ENCODE measurements at places on chromosomes 6 and 20.

DNA sequence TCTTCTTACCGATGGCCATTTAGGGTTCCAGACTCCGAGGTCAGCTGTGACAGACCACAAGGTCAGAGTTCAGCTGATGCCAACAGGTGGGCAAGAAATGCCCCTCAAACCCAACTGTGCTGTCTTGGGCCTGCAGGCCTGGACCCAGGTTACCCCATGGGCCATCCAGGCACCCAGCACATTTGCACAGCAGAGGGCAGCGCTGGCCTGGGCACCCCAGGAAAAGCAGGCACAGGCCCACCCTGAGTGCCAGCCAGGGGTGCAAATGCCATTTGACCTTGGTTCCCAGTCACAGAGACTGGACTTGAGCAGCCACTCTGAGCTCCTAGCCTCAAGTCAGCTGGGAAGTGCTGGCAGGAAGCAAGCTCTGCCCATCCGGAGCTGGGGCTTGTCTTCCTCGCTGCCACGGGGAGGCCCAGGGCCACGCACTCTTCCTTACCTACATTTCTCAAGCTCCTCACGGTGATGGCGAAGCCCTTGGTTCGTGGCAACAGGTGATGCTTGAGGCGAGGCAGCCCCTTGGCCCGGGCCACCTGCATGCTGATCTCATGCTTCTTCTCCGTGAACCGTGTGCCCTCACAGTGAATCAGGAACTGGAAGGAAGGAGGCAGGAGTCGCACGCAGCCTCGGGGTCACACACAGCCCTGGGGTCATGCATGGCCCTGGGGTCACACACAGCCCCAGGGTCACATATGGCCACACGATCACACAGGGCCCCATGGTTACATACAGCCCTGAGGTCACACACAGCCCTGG, 120.8 kb downstream of the AGPAT4 start:
- no peak for DNase-seq

DNA sequence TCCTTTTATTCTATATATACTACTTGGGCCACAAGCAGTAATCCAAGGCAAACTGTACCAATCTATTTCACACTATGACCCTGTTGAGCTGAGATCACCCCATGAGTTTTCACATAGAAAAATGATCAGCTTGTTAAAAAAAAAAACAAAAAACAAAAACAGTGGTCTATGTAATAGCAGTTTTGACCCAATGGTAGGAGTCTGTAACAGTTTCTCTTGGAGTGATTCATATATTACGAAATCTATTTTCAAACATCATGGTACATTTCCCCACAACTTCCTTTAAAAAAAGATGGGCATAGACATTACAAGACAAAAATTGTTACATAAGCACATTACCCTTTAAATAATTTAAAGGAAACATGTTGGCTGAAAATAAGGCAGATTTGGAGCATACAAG, 78.1 kb downstream of the PRSS35 start:
- DNase-seq = no peak

DNA sequence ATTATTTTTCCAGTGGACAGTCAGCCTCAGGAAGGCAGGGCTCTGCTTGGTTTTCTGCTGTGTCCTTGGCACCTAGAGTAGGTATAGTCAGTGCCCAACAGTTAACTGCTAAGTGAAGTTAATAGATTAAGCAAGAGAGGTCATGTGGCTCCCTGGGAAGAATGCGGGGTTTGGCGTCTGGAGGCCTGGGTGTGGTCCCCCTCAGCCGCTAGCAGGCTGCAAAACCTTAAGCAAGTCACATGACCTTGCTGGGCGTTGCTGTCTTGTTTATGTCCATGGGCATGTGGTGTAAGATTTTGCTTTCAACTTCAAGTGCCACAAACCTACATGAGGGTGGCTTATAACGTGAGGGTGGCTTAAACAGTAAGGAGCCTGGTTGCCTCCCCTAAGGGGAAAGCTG, 75.5 kb upstream of the SCP2D1 start:
- no peak for DNase-seq

- DNase-seq = no peak
Observed at GRCh38 chr6:118641042-118641441, 10.3 kb downstream of the CEP85L start.

GRCh38 chr20:48739395-48740291, 88.2 kb downstream of the PREX1 start:
- no peak for DNase-seq

GRCh38 chr6:31792761-31793171, 2.8 kb downstream of the VARS1 start:
- DNase-seq = no peak

GRCh38 chr20:63404129-63405085, 43.3 kb upstream of the CHRNA4 start:
- no peak for DNase-seq

- DNase-seq = no peak
Observed at GRCh38 chr6:51887859-51888258, 199.6 kb downstream of the PKHD1 start.

GRCh38 chr6:53203483-53203882, 54.8 kb upstream of the GCM1 start:
- no peak for DNase-seq

DNA sequence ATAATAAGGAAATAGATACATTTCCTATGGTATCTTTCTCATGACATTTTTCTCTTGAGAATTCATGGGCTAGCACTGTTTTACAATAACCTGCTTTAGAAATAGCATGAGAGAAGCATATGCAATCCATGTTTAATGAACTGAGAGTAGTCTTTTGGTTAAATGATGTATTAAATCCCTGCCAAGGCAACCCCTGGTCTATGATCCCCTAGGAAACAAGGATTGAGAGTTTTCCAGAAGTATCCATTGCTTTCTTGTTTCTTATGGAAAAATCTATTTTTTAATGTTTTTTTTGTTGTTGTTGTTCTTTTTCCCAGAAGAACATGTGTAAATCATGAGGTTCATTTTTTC, 390.5 kb upstream of the HSF2 start:
- no peak for DNase-seq

DNA sequence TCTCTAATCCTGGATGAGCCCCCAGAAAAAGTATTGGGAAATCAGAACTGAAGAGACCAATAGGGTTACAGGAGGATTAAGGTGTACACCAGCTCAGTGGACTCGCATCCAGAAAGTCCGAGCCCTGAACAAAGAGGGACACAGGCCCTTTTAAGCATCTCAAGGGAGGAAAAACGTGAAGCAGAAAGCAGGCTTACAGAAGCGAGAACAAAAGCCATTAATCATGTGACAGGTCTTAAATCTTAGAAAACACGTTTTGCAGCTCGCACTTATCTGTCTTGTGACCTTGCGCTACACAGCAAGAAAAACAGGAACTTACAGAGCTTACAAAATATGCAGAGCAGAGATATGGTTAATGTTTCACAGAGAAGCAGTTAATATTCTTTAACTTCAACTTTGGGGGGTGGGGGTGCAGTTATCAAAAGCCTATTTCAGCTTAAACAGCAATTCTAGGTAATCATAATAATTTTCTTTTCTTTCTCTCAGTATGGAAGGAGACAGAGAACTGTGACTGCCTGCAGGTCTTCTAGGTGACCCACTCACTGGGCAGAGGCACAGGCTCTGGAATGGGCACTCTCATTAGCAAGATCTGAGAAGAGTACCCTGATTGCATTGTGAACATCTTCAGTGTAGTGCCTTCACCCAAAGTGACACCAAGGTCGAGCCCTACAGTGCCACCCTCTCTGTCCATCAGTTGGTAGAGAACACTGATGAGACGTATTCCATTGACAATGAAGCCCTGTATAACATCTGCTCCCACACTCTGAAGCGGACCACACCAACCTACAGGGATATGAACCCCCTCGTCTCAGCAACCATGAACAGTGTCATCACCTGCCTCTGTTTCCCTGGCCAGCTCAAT, 65.0 kb upstream of the MOCS1 start:
- no peak for DNase-seq

DNA sequence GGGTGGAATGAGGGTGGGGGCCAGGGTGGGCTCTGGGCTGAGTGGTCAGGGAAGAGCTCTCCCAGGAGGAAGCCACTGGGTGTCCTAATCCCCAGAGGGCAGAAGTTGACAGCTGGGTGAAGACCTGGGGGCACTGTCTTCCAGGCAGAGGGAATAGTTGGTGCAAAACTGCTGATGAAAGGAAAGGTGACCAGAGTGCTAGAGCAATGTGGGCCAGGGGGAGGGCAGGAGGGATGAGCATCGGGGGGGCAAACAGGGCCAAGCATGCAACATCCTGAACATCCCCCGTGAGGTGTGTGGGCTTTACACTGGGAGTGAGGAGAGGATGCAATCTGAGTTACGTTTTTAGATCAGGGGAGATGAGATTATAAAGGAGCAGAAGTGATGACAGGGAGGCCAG, 97.8 kb downstream of the NOL4L start:
- DNase-seq = no peak

GRCh38 chr6:9136141-9136822, 700.9 kb upstream of the SLC35B3 start:
- DNase-seq = no peak

- DNase-seq = no peak
Observed at GRCh38 chr6:148104131-148104530, 238.5 kb upstream of the SASH1 start.

DNA sequence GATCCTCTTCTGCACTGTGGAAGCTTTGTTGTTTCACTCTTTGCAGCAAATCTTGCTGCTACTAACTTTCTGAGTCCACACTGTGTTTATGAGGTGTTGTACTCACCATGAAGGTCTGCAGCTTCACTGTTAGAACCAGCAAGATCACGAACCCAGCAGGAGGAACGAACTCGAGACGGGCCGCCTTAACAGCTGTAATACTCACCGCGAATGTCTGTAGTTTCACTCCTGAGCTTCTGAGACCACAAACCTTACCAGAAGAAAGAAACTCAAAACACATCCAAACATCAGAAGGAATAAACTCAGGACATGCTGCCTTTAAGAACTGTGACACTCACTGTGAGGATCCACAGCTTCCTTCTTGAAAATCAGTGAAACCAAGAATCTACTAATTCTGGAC, 48.1 kb upstream of the MBOAT1 start:
- no peak for DNase-seq

GRCh38 chr20:53866794-53867740, 203.3 kb downstream of the BCAS1 start:
- DNase-seq = no peak

DNA sequence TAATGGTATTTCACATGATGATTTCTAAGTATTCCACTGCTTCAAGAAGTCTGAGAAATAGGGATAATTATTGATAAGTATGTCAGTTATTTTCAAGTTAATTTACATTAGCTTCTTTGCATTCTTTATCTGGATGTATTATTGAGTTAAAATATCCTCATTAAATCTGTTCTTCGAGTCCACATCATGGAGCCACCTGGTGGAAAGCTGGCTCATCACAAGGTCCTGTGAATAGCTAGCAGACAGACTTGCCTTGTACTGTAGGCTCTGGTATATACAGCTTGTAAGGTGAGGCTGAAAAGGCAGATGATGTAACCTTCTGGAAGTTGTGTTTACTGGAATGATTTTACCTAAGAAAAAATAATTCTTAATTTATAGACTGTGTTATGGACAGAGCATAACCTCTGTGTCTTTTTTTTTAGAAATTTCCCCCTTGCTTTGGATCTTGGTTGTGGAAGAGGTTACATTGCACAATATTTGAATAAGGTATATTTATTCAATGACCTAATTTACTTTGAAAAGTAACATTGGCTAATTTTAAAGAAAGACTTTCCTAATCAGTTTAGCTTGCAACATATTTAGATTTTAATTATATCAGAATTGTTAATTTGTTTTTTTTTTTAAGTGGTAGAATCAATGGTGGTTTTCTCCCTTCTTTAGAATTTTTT, 3.5 kb downstream of the NDUFAF5 start:
- DNase-seq = no peak

GRCh38 chr20:24132246-24132645, 143.7 kb upstream of the GGTLC1 start:
- no peak for DNase-seq

DNA sequence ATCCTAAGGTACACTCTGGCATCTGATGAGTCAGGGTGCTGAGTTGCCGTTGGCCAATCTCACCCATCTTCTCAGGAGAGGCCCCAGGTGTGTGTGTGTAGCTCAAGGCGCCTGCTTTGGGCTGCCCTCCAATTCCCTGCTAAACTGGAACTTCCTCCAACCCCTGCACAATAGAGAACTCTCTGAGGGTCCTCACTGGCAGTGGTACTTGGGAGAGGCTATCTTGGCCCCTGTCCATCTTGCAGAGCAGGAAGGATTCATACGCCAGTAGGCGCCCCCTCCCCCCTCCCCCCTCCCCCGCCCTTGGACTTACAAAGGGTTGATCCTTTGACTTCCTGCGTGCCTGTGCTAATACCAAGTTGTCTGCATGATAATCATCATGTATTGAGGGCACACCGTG, 173.6 kb downstream of the SASH1 start:
- no peak for DNase-seq

DNA sequence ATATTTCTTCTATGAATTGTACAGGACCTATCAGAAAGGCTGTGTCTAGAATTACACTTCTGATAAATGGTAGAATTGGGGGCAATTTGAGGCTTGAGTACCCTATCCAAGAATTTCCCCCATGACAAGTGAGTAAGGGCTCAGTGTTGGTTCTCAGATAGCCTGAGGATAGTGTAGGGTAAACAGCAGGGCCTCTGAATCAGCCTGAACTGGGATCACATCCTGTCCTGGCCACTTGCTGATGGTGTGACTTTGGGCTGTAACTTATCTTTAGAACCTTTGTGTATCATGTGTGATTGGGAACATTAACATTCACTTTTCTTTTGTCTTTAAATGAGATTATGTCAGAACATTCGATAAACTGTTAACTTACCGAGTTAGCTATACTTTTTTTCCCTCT, 151.0 kb downstream of the CLIC5 start:
- no peak for DNase-seq

DNA sequence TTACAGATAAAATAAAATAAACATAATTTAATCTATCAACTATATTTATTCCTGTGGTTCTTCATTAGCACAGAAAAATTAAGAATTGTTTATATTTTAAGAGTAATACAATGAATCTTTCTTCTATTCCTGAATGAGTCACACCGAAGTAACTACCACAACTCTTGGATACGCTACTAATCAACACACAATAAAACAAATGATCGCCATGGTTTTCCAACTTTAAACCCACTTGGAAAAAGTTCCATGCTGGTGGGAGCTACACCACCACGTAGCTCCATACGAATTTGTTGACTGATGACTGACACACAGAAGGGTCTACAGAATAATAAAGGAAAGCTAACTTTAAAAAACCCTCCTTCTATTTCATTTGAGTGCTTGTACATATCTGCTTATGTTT, 135.8 kb upstream of the NEDD9 start:
- DNase-seq = no peak

- no peak for DNase-seq
Observed at GRCh38 chr6:40387871-40388264, 199.3 kb downstream of the LRFN2 start.

- DNase-seq = no peak
Observed at GRCh38 chr20:15814360-15814759, 758.9 kb downstream of the KIF16B start.

DNA sequence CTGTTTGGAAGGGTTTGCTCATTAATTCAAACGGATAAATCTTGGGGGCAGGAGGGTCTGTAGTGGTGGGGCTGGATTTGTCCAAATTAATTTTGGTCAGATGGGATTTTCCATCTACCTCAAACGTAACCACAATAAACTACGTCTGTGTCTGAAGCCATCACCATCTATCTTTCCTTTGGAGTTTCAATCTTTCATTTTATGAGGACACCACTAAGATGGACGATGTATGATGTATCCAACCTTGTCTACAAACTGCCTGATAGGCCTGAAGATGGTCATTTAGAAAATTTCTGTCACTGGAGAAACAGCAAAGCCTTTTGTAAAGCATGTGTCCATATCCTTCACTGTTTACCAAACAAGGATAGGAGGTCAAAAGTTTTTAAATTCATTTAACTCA, 138.6 kb upstream of the MARCKS start:
- no peak for DNase-seq
